Common myeloid progenitor, CD34-positive (primary cell): ENCODE measurements at places on chromosomes 3 and 15.

DNA sequence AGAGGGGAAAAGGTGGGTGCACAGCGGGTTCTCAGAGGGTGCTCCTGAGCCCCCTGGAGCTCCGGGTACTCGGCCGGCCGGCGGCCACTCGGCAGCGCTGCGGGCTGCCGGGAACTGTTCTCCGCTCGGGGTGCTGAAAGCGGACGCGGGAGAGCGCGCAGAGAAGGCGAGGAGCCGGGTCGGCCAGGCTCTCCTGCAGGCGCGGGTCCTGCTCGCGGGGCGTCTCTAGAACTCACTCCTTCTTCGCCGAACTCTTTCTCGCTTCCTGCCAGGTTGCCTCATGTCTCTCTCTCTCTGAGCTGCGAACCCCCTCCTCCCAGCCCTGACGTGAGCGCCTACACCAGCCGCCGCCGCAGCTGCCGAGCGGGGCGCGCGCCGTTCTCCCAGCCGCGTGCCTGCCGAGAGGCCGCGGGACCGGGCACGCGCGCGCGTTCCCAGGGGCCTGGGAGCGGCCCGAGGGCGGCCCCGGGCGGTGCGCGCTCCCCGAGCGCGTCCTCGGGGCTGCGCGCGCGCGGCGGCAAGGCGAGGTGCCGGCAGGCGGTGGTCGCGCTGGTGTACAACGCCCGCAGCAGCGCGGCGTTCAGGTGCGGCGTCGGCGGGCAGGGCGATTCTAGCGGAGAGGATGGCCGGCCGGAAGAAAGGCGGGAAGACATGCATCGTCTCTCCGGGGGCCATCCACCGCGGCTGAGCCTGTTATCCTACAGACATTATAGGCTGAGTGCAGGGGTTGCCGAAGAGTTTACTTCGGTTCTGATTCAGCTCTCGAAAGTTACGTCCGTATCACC is at the start of gene PEX5L:
Gene PEX5L (minus strand): TSS at position 267 of the 785 bp plus-strand sequence. CDS start 338 bp downstream, outside the sequence.
- DNase-seq, result peak; percentile 20

DNA sequence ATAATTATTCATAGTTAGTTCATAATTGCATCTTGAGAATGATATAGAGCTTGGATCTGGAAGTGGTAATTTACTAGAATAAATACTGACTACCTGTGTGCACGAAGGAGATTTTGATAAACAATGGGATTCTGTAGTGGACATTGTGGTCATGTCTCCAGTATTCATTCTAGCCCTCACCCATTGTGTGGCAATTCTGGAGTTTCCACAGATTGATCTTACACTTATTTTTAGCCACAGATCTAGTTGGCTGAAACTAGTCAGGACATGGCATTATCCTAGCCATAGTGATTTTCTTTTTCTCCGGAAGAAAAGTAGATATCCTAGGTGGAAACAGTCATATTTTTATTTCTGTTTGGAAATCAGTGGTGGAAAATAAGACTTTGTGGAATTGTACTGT is 833.1 kb downstream of the NAALADL2 start:
- no peak for DNase-seq

DNA sequence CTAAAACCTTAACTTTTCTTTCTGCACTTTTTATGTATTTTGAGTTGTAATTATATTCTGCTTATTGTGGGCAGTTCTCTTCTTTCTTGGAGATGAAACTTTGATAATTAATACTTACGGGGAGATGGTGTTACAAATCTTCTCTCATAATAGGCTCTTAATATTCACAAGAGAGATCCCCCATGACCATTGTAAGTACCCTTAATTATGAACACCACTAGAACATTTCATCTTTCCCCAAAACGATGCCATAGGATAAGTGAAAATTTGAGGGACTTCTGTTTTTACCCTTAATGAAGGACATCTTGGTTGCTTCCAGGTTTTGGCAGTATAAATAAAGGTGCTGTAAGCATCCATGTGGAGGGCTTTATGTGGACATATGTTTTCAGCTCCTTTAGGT is 60.7 kb downstream of the PIAS1 start:
- DNase-seq, result peak; percentile 45

GRCh38 chr3:37140899-37141541 is 33.4 kb downstream of the LRRFIP2 start:
- no peak for DNase-seq

DNA sequence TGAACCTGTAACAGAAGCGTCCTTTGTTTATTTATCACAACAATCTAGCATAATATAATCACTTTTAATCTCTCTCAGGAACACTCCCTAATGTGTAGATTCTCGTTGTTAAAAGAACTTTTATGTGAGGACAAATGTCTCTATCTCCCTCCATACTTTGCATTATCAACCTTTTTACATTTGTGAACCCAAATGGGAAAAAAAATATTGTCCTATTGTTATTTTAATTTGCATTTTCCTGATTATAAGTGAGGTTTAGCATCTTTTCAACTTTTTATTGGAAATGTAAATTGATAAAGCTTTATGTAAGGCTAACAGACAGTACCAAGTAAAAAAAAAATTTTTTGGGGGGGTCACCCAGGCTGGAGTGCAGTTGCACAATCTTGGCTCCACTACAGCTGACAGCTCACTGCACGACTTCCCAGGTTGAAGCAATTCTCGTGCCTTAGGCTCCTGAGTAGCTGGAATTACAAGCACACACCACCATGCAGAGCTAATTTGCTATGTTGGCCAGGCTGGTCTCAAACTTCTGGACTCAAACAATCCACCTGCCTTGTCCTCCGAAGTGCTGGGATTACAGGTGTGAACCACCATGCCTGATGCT is 33.0 kb upstream of the DENND4A start:
- no peak for DNase-seq

- DNase-seq, result no peak
Measured at GRCh38 chr3:62824965-62825592, 50.1 kb downstream of the CADPS start.

- DNase-seq, result peak; percentile 53
Measured at GRCh38 chr15:80060356-80061006, 1.0 kb downstream of the ZFAND6 start.

DNA sequence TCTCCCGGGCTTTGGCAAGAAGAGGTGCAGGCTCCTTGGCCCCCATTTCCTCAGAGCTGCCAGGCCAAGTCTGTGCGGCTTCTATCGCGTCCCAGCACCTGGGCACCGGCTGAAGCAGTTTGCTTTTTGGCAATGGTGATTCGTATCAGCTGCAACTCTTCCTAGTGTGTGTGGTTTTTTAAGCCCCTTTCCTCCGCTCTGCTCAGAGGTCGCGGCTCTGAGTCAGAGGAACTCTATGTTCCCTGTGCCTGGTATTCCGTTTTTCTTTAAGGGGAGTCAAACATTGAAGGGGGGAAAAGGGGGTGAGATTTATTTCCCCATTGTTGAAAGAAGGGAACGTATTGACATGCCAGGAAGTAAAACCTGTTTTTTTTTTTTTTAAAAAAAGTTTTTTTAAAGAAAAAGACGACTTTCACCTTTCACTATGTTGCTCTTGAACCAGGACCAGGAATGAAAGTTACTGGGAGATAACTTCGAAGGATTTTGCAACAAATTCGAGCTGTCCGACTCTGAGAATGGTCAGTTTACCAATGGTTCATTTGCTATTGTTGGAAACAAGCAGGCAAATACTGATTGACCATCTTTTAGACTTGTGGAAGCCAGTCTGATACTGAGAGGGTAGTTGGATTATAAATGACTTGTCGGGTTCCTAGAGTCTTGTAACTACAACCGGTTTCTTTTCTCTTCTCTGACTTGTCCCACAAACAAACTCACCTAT is 1.1 kb downstream of the ARMC8 start:
- peak; percentile 82 for DNase-seq

- DNase-seq, result no peak
Measured at GRCh38 chr15:66651913-66652642, 50.0 kb upstream of the SMAD6 start.

GRCh38 chr15:72199721-72200212 is 2.2 kb upstream of the GRAMD2A start:
- DNase-seq, result peak; percentile 74

- DNase-seq, result no peak
Measured at GRCh38 chr3:63470745-63471144, 181.7 kb upstream of the SNTN start.

DNA sequence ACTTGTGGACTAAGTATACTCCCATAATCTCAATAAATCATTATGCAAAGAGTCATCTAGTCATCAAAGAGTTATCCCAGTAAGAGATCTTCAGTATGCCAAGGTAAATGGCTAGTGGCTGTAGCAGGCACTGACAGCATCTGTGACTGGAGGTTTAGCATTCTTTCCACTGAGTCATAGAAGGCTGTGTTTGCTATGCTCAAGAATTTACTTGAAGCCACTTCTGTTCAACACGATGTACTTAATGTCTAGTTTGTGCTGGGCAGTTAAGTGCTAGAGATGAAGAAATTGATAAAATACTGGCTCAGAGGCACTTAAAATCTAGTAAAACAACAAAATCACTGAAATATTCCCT is 13.0 kb downstream of the ZBED2 start:
- no peak for DNase-seq

DNA sequence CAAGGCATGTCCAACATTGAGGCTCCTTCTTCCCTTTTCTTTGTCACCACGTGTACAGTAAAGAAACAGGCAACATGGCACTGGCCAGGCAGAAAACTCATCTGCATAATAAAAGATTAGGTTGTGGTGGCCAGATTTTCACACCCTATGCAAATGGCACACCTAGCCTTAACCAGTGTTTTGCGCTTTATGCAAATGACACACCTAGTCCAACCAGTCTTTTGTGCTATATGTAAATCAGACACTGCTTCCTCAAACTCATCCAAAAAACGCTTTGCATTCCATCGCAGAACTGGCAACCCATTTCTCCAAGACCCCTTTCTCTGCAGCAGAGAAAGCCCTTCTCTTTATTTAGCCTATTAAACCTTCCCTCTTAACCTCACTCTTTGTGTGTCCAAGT is 109.1 kb downstream of the ZNF385D start:
- no peak for DNase-seq

DNA sequence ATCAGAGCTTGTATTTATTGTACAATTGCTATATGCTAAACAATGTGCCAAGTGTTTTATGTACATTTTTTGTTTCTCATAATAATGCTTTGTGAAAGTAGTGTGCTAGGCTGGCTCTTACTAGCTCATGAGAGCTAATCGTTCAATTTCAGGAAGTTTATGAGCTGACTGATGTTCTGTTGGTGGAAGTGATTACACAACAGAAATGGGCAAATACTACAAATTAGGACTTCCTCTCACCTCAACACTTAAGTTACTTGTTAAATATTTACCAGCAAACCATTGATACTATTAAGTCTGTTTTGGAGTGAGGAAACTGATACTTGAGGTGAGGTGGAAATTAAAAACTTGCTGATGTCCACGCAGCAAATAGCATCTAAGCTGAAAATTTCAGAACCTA is 32.3 kb downstream of the SLC9C1 start:
- DNase-seq, result peak; percentile 44
